Brain (organoid and tissue), 16 donors: ENCODE measurements at places on chromosomes 16 and 17. TPM values are rescaled to one million over a fixed set of nuclear protein-coding genes. Genes with fewer than 3 reads are reported as not detected.

The ITGB3 gene
- polyA plus RNA-seq: 0.63 TPM

The IRX6 gene
- 0.10 TPM for polyA plus RNA-seq

DNA sequence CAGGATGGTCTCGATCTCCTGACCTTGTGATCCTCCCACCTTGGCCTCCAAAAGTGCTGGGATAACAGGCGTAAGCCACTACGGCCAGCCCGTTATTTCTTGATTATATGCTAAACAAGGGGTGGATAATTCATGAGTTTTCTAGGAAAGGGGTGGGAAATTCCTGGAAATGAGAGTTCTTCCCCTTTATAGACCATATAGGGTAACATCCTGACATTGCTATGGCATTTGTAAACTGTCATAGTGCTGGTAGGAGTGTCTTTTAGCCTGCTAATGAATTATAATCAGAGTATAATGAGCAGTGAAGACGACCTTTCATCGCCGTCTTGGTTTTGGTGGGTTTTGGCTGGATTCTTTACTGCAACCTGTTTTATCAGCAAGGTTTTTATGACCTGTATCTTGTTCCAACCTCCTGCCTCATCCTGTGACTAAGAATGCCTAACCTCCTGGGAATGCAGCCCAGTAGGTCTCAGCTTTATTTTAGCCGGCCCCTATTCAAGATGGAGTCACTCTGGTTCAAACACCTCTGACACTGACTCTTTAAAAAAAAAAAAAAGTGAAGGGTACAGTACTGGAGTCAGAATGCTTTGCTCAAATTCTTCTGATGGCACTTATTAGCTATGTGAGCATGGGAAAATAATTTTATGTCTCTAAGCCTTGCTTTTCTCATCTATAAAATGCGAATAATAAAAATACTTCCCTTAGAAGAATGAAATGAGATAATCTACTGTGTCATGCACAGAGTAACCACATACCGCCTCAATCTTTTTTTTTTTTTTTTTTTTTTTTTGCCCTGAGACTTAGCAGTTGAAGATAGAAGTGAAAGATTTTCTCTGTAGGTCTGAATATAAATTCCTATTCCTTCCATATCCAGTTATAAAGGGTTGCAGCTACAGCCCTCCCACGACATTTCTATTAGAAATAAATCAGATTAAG is 5.1 kb upstream of the CALCOCO2 start:
- no peak for DNase-seq

GRCh38 chr16:6157806-6158205 is 1060.2 kb upstream of the EEF2KMT start:
- DNase-seq: no peak

- DNase-seq: no peak
Observed at GRCh38 chr16:23296994-23297393, 5.1 kb upstream of the SCNN1B start.

The TSNAXIP1 gene
- polyA plus RNA-seq: 1.8 TPM

DNA sequence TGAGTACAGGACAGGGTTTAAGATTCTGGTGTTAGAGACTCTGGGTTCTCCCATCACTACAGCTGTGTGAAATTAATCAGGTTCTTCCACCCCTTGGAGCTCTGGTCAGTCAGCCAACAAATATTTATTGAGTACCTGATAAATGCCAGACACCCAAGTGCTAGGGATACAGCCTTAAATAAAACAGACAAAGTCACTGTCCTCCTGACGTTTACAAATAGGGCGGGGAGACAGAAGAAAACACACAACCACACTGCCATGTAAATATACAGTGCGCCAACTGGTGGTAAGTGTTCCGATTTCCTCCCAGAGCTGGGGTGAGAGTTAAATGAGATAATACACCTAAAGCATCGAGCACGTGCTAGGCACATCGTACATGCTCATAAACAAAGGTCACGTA is 121.0 kb downstream of the COPRS start:
- DNase-seq: no peak

The MED13 gene
- polyA plus RNA-seq: 9.8 TPM

- no peak for DNase-seq
Observed at GRCh38 chr17:72445055-72445991, 324.5 kb downstream of the SOX9 start.

The DOC2A gene
- 23.1 TPM for polyA plus RNA-seq

DNA sequence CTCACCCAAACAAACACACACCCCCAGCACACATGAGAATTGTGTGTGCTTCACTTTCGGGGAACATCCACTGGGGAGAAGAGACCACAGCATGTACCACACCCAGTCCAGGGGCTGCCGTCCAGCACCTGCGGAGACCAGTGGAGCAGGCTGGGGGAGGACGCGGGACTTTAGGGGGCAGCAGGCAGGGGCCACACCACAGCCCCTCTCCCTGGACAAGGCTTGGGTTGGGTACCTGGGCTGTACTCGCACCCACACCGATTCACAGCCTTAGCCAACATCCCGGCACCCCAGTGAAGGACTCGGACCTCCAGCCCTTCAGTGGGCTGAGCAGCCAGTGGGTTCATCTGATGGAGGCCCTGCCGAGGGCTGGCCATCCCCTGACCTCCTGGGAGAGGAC is 63.3 kb downstream of the RBFOX3 start:
- DNase-seq: no peak

The RAB11FIP4 gene
- polyA plus RNA-seq: 49.1 TPM

GRCh38 chr17:55304171-55304859 is 39.6 kb downstream of the HLF start:
- DNase-seq: no peak

DNA sequence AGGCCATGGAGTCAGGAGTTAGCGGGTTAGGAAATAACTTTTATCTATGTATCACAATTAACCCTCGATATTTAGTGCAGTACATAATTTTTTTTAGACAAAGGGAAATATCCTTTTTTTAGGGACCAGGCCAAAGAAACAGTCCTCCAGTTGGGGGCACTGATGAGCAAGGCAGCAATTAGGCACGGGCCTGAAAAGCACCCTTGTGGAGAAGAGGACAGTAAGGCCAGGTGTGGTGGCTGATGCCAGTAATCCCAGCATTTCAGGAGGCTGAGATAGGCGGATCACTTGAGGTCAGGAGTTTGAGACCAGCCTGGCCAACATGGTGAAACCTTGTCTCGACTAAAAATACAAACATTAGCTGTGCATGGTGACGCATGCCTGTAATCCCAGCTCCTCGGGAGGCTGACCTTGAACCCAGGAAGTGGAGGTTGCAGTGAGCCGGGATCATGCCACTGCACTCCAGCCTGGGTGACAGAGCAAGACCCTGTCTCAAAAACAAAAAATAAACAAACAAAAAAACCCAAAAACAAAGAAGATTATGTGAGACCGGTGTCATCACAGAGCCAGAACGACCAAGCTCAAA is 158.3 kb upstream of the NOL11 start:
- no peak for DNase-seq

GRCh38 chr16:67987460-67988160 is 7.3 kb upstream of the DPEP3 start:
- no peak for DNase-seq

DNA sequence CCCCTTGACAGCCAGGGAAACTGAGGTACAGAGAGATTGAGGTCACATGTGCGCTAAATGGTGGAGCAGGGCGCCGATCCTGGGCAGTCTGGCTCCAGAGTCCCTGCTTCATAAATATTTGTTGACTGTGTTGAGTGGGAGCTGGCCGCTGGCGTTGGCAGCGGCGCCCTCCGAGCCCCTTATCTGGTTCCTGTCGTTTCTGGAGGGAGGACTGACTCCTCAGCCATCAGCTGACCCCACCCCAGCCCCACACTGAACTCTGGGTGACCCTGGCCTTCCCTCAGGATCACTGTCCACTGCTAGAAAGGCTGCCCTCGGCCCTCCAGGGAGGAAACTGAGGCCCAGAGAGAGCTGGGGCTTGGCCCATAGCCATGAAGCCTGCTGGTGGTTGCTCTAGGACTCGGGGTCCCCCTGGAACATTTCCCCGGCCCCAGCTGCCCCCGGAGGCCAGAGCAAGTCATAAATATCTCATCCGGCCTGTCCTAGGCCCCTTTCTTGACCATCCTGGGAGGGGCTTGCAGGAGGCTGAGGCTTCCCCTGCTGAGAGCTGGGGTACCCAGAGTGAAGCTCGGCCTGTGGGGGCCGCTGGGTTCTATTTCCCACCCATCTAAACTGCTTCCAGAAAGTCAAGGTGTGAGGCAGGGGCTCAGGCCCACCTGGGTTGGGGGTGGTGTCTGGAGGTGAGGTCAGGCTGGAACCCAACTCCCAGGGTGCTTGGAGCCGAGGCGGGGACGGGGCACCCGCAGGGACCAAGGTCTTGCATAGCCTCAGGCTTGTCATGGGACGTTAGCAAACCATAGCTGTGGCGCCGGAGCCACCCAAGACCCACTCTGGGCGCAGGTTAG is 51.7 kb upstream of the GSE1 start:
- no peak for DNase-seq

The PERCC1 gene
- 13.1 TPM for polyA plus RNA-seq

The MYH8 gene
- polyA plus RNA-seq: not detected

The TNFRSF13B gene
- polyA plus RNA-seq: not detected
